ENCODE measurements at places on chromosomes 3 and 15.

DNA sequence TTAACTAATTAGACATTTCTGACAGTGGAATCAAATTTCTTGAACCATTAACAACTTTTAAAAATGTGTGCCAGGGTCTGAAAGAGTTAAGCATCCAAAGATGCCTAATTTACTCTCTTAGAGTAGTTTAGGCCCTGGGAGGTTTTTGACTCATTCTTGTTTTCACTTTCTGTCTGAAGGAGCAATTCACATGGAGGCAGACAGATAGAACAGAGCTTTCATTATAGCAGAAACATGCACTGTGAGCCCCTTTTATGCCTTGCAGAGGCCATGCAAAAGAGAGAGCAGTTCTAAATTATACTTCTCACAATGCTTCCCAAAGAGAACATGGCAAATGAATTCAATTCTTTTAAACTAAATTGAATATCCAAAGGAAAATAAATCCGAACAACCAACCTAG is 554.8 kb downstream of the MFSD1 start:
- DNase-seq = no peak

- DNase-seq = no peak
Observed at GRCh38 chr3:157469561-157470294, 33.1 kb downstream of the PTX3 start.

DNA sequence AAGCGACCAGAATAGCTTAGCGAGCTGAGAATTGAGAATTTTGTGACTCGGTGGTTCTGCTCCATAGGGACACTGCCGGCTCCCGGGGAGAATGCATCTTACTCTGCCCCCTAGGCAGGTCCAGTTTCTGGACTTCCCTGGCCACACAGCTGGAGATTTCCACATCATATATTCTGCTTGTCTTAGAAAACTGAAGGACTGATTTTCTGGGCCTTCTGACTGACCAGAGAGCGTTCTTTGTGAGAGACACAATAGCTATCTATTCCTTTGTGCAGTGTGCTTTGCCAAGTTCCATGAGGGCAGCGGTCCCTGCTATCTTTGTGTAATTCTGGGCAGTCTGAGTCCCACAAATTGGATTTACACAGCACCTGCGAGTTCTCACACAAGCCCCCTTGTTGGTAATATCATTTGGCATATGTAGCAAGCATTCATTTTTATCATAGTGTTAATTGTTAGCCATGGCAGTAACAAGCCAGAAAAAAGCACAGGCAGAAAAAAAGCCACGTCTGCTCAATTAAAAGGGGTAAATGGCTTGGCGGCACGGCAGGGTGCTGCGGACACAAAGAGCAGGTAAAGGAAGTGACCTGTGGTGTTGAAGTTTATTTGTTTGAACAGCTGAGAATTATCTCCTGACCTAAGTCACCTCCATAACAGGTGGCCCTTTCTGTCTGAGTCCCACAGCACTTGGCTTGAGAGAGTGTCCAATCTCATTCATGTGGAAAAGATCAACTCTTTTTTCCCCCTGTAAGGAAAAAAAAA is 688.7 kb downstream of the TUSC7 start:
- DNase-seq = no peak

DNA sequence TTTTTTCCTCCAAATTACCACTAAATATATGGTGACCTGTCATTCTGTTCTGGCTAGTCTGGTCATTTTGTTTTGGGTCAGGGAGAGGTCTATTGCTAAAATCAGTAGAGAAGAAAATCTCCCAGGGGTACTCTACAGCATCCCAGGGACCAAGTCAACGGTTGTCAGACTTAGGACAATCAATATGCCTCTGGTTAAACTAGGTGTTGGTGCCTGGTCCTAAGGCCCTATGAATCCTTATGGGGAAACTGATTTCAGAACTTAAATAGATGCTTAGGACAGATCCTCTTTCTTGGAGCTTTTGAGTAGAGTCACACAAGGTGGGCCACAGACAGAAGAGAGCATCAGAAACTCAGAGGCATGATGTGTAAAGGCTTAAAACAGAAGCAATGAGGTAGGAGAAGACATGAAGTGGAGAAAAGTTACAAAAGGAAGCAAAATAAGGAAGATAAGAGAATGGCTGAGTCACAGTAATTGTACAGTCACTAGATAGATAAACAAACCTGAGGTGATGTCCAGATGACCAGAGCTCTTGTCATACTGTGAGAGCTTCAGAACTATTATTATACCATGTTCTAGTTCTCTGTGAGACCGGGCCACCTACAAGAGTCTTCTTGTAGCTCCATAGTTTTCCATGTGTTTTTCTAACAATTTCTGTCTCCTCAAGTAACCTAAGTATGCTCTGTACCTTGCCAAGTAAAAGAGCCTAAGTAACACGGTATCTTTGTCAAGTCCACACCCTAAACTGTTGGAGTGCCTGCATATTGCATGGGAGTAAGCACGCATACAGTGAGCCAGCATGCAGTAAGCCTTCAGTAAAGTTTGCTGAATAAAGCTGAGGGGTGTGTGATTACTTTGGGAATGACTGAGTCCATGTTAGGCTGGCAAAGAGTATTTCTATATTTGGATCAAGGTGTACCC is 44.6 kb upstream of the LEKR1 start:
- no peak for DNase-seq

- DNase-seq = no peak
Observed at GRCh38 chr15:41125063-41125669, 9.1 kb upstream of the INO80 start.

DNA sequence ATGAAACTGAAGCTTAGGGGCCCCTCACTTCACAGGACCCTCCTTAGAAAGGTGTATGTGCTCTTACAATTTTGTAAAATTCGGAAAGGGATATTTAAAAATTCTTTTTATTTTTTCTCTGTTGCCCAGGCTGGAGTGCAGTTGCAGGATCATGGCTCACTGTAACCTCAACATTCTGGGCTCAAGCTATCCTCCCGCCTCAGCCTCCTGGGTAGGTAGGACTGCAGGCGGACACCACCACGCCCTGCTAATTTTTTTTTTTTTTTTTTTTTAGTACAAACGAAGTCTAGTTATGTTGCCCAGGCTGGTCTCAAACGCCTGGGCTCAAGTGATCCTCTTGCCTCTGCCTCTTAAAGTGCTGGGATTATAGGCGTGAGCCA is 45.1 kb upstream of the SPATA12 start:
- DNase-seq = no peak

DNA sequence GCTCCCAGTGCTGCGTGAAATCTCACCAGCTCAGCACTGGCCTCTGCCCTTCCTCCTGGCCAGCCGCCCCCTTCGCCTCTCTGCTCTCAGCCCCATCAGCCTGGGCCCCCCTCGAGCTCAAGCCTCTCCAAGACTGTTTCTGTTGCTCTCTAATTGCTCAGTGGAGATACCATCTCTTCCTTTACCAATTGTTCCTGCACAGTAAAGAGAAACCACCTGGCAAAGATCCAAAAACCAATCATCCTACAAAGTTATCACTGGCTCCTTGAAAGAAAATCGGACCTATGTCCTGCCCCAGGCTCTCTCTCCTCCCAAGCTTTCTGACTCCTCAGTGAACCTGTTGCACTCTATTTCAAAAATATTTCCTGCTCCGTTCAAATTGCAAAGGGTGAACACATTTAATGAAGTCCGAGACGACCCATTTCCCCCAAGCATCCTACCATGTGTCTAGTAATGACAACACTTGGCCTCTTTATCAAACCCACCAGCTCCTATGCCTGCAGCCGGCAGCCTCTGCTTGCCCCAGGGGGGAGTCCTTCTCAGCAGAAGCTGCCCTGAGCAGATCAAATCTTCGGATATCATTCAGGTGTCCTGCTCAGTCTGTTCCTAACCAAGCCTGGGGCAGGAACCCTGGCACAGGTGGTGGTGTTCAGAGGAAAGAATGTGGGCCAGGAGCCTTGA is 53.7 kb upstream of the FAM174B start:
- DNase-seq = no peak

DNA sequence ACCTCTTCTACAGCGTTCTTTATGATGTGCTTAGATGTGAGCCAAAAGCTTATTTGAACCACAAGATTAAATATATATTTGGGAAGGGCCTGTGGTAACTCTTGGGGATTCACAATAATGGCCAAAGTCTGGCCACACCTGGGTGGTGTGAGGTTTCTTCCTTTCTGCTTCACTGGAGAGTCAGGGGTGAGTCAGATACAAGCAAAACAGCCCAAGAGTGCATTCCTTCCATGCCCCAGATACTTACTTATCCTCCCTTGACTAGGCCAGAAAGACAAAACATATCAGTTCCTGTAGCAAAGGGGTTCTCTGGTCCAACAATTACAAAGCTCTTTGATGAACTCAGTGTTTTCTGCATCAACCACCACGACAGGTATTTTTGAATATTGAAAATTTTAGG is 941 bp downstream of the ZBED2 start:
- no peak for DNase-seq

DNA sequence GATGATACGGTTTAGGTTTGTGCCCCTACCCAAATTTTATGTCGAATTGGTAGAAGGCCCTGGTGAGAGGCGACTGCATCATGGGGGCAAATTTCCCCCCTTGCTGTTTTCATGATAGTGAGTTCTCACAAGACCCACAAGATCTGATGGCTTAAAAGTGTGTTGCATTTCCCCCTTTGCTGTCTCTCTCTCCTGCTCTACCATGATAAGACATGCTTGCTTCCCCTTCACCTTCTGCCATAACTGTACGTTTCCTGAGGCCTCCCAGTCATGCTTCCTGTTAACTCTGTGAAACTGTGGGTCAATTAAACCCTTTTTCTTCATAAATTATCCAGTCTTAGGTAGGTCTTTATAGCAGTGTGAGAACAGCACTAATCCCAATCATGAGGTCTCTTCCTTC is 381.2 kb downstream of the RSL24D1 start:
- DNase-seq = no peak

DNA sequence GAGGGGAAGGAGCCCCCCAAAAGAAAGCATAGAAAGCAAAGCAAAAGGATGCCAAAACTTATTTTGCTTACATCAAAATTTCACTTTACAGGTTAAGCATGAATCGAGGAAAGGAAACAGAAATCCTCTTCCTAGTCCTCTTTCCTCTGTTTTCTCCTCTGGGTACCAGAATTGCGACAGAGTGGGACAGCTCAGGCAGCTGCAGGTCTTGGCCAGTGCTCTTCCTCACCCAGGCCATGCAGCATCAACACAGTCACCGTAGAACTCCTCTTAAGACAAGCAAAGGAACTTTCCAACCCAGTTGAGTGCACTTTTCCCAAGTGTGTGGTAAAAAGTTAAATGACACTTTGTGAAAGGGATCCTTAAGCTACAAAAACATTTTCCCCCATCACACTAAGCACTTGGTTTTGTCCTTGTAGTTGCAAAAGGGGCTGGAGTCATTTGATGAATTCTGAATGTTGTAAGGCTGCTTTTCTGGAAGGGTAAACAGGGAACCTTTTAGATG is 45.9 kb upstream of the MEX3B start:
- DNase-seq = no peak

- DNase-seq = no peak
Observed at GRCh38 chr15:34729056-34729455, 25.7 kb downstream of the GJD2 start.

- DNase-seq = no peak
Observed at GRCh38 chr3:142216321-142216720, 9.1 kb downstream of the GK5 start.

- no peak for DNase-seq
Observed at GRCh38 chr15:74250266-74250665, 14.1 kb downstream of the CCDC33 start.

DNA sequence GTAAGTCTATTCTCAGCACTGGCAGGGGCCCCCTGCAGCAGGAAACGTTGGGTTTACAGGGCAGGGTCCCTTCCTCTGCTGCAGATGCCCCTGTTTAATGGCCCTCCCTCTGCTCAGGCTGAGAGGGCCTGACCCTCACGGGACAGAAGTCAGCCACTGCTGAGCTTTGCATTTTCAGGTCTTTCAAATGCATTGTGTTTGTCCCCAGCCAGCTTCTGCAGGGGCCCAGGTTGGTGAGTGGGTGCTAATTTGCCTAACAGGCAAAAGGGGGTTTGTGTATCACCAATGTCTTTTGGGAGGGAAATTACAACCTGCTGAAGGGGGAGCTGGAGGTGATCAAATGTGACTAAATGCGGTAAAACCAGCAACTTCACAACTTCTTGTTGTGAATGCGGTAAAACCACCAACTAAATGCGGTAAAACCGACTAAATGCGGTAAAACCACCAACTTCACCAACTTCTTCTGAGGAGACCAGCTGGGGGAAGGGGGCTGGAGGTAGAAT is 44.8 kb upstream of the UBE2E1 start:
- DNase-seq = no peak

DNA sequence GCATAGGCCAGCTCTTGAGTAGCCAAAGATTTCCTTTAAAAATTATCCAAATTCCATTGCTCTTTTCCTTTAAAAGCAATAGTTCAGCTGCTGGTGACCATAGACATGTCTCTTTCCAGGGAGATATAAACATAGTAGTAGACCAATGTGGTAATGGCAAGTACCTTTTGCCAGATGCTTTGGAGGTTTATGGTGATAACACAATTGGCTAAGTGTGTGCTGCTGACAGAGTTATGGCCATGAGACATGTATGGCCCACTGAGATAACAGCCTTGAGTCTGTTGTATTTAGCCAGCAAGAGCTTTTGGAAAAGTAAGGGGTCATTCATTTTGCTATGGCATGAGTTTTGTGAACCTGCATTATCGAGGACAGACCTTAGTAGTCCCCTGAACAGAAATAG is 1146.8 kb downstream of the TUSC7 start:
- DNase-seq = no peak

DNA sequence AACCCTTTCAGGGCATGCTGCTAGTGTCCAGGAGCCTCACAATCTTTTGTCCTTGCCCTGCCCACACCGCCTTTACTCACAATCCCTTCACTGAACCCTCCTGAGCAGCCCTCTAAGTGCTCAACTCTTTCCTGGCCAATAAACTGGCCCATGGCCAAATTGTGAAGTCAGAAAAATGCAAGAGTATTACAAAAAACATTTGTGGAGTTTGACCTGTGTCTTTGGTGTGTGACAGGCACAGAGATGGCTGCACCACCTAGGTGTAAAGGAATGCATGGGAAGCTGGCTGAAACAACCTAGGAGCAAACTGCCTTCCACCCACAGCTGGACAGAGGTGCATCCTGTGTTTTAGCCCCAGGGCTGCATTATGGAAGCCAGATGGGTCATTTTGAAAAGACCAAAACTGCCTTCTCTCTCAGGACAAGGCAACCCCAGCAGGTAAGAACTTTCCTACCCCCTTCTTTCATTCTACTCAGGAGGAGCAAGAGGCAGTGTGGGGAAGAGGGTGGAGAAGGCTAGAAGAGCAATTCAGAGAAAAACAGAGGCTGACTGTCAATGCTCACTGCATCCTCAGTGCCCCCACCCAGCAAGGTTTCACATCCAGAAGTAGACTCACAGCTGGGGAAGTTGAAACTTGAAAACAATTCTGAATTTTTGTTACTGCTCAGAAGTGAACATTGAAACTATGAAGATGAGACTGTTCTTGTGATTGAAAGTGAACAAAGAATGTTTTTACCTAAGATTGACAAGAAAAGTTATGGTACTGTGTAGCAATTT is 78.6 kb downstream of the TRIM42 start:
- DNase-seq = no peak

GRCh38 chr15:91625506-91625905 is 228.0 kb upstream of the SLCO3A1 start:
- DNase-seq = no peak

DNA sequence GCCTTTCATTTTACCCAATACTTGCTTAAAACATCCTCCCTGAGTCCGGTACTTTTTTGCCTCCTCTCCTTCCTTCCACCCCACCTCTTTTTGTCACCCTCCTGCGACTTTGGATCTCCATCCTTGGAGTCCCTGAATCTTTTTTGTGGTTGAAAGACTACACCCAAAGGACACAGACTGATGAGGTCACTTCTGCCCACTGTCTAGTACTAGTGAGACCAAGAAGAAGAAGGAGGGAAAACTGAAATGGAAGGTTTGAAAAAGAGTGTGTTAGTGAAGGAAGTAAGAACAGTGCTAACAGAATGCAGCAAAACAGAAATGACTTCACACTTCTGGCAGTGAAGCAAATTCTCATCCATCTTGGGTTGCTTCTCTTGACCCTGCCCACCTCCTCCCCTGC is 6.6 kb downstream of the B3GNT5 start:
- no peak for DNase-seq

Measured in stimulated activated CD8-positive, alpha-beta memory T cell treated with anti-CD3 and anti-CD28 coated beads, Interleukin-4, amount 100 ng/mL, for 1 hour (primary cell).